ENCODE measurements at places on chromosomes 12 and 14.

DNA sequence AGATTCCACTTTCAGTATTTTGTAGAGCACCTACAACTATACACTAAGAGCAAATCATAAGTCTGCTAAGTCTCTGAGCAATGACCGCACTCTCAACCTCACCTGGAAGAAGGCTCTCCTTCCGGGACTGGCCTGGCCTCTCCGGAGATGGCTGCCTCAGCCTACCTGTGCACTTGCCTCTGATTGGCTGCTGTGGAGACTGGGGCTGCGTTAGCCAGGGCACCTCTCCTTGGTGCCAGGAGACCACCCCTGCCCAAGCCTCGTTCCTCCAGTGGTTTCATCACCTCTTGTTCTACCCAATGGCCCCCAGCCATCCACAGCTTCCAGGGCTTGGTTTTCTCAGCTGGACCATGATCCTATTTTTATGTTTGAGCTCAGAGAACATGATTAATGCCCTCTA is 64.7 kb upstream of the JDP2 start:
- DNase-seq, result no peak

DNA sequence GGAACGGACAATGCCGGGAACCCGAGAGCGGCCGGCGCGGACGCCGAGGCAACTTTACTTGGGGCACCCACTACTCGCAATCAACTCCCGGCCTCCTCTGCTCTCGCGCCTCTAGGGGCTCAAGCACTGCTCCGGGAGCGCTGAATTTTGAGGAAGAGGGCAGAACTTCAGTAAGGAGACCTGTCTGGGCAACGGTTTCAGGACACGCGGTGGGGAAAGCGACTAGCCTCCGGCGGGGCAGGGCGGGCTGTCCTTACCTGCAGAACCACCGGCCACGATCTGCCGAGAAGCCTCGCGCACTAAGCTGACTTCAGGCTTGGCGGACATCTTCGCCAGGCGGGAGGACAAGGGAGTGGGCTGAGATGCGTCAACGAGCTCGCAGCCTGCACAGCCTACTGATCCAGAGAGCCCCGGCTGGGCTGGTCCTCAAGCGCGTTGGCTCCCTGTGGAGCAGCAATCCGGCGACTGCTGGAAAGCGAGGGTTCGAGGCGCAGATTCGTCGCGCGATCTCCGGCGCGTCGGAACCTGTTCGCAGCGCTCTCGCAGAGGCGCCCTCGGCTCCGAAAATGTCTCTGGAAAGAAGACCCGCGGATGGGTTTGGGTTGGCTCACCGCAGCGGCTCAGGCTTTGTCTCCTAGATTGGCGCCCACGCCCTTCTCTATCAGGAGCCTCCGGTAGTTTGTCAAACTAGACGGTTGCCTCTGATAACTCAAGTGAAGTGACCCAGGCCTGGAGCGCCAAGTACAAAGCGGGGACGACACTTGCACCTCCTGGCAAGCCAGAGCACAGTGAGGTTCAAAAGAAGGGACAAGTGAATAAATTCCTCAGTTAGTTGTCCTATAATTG is at the start of gene SLC25A21:
SLC25A21 (minus strand) TSS at position 583 of the 846 bp plus-strand sequence.
- peak; percentile 47 for DNase-seq

- no peak for DNase-seq
Measured at GRCh38 chr14:55813630-55814029, 233.6 kb downstream of the KTN1 start.

GRCh38 chr12:67928621-67929383 is 60.4 kb upstream of the IFNG-AS1 start:
- DNase-seq, result no peak

DNA sequence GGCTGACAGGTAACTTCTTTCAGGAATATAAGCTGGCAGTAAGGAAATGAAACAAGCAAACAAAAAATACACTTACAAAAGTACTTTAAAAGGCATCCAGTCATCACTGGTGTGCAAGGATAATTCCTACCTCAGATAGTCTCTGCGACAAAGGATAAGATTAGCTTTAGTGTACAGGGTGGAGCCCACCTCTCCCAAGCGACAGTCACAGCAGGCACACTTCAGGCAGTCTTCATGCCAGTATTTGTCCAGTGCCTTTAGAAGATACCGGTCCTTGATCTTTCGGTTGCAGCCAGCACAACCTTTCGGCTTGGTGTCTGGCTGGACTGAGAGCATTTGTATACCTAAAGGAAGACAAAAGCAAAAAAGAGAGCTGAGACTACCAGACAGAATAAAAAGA is 5.4 kb downstream of the LMO3 start:
- DNase-seq, result no peak

GRCh38 chr12:105419606-105420005 is 89.1 kb downstream of the C12orf75 start:
- no peak for DNase-seq

- DNase-seq, result no peak
Measured at GRCh38 chr14:93017301-93017797, 94.4 kb downstream of the CHGA start.

DNA sequence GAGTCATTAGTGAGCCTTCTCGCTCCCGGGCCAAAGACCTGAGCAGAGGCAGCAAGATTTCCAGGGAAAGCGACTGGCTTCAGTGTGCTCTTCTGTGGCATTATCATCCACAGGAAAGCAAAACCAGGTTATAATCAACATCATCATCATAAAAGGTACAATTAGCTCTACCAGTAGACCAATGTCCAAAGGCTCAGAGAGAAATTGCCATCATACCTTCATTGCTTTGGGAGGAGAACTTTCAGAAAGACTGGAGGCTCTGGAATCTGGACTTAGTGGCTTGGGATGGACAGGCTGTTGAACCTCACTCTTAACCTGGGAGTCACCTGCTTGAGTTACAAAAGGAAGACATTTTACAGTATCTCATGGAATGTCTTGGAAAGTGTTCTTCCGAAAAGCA is 25.1 kb upstream of the CERS5 start:
- DNase-seq, result no peak

DNA sequence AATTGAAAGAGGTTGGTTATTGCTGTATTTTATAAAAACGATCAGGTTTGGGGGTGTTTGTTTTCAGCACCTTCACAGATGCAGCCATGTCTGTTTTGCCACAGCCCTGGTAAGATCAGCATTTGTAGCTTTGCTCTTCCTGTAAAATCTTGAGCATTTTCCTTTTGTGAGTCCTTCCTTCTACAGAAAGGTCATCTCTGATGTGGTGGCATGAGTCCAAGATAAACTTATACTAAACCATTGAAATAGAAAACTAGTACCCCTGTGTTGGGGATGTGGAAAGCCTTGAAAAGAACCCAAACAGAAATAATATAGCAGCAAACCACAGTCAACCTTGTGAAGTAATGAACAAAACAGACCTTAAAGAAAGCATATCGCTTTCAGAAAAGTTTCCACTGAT is 85.5 kb downstream of the TGFB3 start:
- no peak for DNase-seq

All from fibroblast of skin of left quadriceps (primary cell).